Right ventricle myocardium superior (tissue), 1 donor: ENCODE measurements at places on chromosomes 3 and 15. TPM values are rescaled to one million over a fixed set of nuclear protein-coding genes. Genes with fewer than 3 reads are reported as not detected.

DNA sequence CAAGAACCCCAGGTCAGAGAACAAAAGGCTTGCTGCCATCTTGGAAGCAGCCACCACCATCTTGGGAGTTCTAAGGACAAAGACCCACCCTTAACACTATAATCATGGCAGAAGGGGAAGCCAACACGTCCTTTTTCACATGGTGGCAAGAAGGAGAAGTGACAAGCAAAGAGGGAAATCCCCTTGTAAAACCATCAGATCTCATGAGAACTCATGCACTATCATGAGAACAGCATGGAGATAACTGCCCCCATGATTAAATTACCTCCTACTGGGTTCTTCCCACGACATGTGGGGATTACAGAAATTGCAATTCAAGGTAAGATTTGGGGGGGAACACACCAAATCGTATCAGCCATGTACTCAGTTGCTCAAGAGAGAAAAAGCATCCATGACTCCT is 21.1 kb upstream of the GBE1 start:
- DNase-seq = no peak

GRCh38 chr3:61411009-61411662 is 150.2 kb upstream of the PTPRG start:
- no peak for DNase-seq

- DNase-seq = peak; percentile 44
Observed at GRCh38 chr15:65638109-65638508, 16.4 kb downstream of the SLC24A1 start.

GRCh38 chr3:177055605-177056571 is 141.4 kb downstream of the TBL1XR1 start:
- no peak for DNase-seq

DNA sequence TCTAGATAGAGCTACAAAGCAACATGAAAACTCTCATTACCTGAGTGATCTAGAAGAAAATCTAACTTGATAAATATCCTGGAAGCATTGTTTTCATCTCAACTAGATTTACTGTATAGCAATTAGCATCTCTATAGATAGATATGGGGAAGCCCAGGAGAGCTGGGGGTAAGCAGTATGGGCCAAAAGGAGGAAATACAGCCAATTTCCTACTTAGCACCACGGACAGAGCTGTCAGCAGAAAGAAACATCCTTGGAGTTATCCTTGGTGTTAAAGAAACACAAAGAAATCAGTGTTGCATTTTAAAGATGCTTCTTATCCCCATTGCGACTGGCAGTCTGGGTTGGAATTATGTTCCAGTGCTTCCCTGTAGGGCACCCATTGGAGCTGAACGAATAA is 126.2 kb downstream of the TIGIT start:
- no peak for DNase-seq

GRCh38 chr3:128999102-128999501 is 2.0 kb upstream of the EFCC1 start:
- DNase-seq = no peak

GRCh38 chr3:187808527-187808895 is 63.2 kb upstream of the BCL6 start:
- no peak for DNase-seq

Gene ARMC8
- total RNA-seq = 32.1 TPM

Gene LHFPL4
- total RNA-seq = not detected

Gene SPPL2A
- 87.5 TPM for total RNA-seq

Gene WDR93
- total RNA-seq = 0.11 TPM

Gene C3orf22
- total RNA-seq = not detected
